ENCODE measurements at places on chromosomes 16 and 17.

DNA sequence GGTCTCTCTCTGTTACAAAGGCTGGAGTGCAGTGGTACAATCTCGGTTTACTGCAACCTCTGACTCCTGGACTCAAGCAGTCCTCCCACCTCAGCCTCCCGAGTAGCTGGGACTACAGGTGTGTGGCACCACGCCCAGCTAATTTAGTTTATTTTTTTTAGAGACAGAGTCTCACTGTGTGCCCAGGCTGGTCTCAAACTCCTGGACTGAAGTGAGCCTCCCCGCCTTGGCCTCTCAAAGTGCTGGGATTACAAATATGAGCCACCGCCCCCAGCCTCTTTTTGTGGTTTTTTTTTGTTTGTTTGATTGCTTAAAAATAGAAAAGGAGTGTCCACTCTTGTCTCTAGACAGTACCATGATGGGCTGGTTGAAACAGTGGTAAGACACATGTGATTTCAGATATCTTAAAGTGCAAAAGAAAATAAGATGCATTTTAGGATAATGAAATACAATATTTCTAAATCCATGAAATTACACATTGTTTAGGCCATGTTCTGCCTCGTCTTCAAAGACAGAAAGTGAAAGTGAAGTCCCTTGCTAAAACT, 27.4 kb downstream of the KIAA0513 start:
- no peak for DNase-seq

- DNase-seq, result peak; percentile 45
These were observed 460 bp downstream of the ELOB start for GRCh38 chr16:2776500-2777139.

GRCh38 chr16:1272453-1273198, 16.8 kb downstream of the TPSD1 start:
- no peak for DNase-seq

DNA sequence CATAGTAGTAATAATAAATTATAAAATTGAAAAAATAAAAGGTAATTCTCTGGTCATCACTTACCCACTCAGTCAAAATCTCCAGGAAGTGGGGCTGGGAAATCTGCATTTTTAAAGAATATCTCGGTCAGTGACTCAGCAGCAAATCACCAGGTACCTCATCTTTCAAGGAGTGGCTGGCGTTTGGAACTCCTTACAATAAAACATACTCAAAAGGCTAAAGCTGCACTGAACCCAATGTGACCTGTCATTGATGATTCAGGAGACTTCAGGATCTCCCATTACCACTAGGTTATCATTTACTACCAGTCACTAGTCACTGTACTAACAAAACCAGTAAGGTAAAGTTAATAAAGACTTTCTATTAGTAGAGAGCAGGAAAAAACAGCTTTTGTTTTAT, 21.5 kb upstream of the RFFL start:
- DNase-seq, result no peak

GRCh38 chr17:14672830-14673229, 371.9 kb downstream of the HS3ST3B1 start:
- DNase-seq, result no peak

Data from T-helper 2 cell treated with Interferon-gamma antibody and Interleukin-4, amounts not matched to agents 5 μg/mL and 100 μg/mL, for 36 hours (primary cell).